ENCODE measurements at places on chromosomes 5 and 9.

GRCh38 chr5:174053905-174054304 is 8.4 kb downstream of the NSG2 start:
- no peak for DNase-seq

DNA sequence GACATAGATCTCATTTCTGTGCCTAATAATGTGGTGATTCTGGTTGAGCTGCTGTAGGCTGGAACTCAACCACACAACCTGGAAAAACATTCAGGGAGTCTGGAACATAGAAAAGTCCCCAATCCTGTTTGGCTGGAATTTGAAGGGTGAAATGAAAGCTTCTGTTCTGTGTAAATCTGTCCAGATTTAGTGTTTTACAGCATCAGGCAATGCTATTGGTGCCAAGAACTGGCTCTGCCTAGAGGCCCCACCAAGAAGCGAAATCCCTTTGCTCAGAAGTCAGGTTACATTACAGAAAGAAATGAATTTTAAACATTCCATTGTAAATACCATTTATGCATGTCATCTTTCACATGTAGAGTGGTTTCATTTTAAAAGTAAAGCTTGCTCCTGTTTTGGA is 56.3 kb downstream of the TMEM174 start:
- no peak for DNase-seq

DNA sequence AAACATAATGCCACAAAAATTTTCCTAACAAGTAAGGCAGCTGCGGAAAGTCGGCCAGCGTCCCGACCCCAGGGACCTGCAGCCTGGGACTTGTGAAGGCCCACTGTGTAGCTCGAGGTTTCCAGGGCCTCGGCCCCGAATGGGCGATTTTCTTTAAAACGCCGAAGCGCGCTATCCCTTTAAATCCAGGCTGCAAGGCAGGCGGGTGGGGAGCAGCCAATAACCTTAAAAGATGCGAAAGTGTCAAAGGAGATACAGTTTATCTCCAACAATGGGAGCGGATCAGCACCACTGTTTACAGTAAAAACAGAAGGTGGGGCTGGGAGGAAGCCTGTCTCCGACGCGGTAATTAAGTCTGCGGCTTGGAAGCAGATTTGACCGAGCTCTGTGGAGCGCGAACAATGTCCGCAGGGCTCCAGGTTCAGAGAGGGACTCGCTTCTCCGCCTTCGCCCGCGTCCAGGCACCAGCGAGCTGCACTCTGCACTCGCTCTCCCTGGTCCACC is 1.7 kb upstream of the ZSWIM6 start:
- DNase-seq = no peak

GRCh38 chr5:31291323-31291854 is 97.9 kb downstream of the CDH6 start:
- no peak for DNase-seq

DNA sequence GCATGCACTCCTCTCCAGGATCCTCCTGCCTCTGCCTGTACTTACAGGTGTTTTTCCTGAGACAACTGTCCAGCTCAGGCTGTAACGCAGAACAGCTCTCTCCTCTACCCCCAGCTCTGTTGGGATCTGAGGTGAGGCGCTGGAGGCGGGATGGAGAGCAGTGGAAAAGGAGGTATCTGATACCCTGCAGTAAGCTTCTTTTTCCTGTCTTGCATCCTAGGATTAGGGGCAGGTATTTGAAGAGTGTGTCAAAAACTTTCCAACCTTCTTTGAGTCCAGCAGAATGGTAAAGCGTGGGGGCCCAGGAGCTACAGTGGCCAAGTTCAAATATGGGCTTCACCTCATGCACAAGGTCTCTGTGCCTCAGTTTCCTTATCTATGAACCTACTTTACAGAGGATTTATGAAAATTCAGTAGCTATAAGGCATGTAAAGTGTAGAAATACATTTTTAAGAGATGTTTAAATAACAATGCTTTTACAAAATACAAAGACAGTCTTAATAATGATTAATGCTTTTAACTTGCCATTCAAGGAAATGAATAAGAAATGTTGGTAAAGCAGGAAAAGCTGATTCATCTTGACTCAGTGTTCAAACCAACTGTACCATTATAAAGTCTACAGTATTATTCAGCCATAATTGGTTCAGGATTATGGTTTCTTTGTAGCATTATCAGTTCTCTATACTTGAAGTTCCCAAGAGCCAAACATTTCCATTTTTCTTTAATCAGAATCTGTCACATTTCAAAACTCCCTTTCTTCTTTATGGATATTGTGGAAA is 26.1 kb downstream of the MAP1B start:
- no peak for DNase-seq

- no peak for DNase-seq
Measured at GRCh38 chr5:141101059-141101458, 786 bp downstream of the PCDHB3 start.

DNA sequence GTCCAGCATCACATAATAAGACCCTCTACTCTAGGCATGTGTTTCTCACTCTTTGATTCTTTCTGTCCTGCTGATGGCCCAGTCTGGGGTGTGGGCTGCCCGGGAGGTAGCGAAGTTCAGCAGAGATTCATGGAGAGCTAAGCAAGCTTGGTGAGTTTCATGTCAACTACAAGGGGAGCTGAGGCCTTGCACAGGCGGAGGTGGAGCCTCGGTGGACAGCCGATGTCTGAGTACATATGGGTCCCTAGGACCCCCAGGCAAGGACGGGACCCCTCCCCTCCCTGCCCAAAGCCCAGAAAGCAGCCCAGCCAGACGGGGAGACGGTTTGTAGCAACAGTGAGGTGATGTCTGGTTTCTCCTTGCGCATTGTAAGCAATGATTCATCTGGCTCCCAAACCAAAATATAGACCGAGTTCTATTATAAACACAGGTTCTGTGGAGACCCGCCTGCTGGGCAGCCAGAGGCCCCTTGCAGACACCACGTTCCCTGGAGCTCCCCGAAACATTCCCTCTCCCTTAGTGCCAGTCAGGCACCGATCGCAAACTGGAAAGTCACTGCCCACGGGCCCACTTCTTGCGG is 45.5 kb downstream of the COL27A1 start:
- no peak for DNase-seq

DNA sequence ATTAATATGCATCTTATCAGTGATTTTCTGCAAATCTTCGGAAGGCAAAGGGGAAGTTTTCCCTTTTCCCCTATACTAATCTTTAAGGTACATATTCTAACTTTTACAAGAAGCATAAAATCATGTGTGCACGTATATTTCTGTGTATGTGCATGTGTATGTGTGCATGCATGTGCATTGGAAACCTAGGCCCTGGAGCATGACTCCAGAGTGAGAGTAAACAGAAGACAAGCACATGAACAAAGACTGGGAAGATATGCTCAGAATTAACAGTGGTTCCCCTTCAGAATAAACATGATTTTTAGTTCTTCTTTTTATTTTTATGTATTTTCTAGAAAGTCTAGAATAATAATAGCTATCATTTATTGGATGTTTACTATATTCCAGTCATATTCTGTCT is 10.9 kb upstream of the SELENOP start:
- no peak for DNase-seq

- DNase-seq = no peak
Measured at GRCh38 chr5:109143031-109143430, 266.7 kb downstream of the PJA2 start.
